ENCODE measurements at places on chromosomes 6 and 20.

DNA sequence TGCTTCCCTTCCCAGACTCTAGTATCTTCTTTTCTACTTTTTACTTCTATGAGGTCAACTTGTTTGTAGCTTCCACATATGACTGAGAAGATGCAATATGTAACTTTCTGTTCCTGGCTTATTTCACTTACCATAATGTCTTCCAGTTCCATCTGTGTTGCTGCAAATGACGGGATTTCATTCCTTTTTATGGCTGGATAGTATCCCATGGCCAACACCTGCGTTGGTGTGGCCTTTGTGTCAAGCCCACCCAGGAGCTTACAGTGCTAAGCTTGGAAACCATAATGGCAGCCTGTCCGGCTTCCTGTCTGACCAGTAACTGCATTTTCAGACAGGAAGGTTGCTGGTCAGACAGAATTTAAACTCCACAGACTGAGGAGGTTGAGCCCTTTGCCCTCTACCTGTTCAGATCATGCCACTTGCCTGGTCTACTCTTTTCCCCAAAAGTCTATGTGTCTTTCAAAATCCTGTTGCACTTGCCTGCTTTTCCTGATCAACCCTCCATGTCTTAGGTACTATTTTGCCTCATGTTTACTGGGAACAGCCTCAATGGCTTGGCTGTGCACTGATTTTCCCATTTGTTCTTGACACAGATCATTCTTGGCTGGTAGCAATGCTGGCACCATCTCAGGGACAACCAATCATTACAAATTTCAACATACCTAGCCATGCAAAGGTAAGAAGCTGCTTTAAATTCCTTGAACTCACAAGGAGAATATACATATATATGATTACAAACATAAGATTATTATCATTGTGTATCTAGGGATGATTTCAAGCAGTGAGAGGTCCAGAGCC, 114.3 kb upstream of the PLEKHG1 start:
- no peaks in the 10 kb centered on the region for H3K27me3 ChIP-seq
- H3K4me3 ChIP-seq, result no peak overlapping the region
- H3K36me3 ChIP-seq, result no peaks in the 10 kb centered on the region

- H3K27ac ChIP-seq, result no peak overlapping the region
- peaks cover 6% of the 10 kb centered on the region for H3K4me1 ChIP-seq
- no peaks in the 10 kb centered on the region for H3K36me3 ChIP-seq
- H3K4me3 ChIP-seq, result no peak overlapping the region
Observed at GRCh38 chr20:57928181-57928967, 218.6 kb upstream of the PMEPA1 start.

- H3K4me1 ChIP-seq, result no peaks in the 10 kb centered on the region
- H3K27me3 ChIP-seq, result no peaks in the 10 kb centered on the region
- no peak overlapping the region for H3K4me3 ChIP-seq
- no peak overlapping the region for H3K27ac ChIP-seq
- peak; percentile 64 for DNase-seq
Observed at GRCh38 chr6:116287689-116288282, 8.1 kb upstream of the TSPYL1 start.

DNA sequence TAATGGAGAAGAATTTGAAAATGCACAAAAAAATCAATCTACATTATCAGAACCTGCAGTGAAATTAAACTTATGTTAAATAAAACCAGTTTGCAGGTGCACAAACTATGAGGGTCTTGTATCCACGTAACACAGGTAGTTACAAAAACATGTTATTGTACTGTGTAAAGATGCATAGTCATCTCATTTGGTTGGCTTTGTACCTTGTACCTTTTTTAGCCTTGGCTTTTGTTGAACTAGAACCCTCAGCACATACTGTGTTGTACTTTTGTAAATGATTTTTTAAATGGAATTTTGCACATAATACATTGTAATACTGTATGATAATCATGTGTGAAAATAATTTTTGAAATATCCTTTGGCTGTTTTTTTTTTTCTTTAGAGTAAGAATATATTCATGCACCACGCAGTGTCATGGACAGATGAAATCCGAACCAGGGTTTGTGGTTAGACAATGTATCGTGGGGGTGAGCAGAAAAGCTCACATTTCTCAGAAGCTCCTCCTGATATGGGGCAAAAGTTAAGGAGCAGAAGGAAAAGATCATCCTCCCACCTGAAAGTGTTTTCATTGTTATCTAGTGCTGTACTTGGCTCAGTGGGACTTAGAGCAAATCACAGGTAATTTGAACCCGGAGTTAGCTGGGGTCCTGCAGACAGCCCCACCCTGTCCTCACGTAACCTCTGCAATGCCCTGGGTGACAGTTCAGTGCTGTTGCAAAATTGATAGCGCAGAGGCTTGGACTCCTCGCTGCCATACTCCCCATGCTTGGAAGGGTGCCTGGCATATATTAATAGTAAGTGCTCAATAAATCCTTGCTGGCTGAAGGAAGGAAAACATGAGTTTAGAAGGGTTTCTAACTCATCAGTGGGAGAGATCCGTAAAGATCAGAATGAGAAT, 14.8 kb upstream of the NAA20 start:
- H3K36me3 ChIP-seq, result peaks cover 49% of the 10 kb centered on the region
- peak; percentile 46 for DNase-seq
- no peak overlapping the region for H3K27ac ChIP-seq
- H3K4me3 ChIP-seq, result no peak overlapping the region
- H3K4me1 ChIP-seq, result peaks cover 14% of the 10 kb centered on the region
- H3K27me3 ChIP-seq, result no peaks in the 10 kb centered on the region

GRCh38 chr20:43799150-43799711, 72.4 kb upstream of the GTSF1L start:
- DNase-seq, result peak; percentile 26
- no peak overlapping the region for H3K4me3 ChIP-seq
- H3K27ac ChIP-seq, result no peak overlapping the region
- no peaks in the 10 kb centered on the region for H3K4me1 ChIP-seq
- no peaks in the 10 kb centered on the region for H3K27me3 ChIP-seq
- H3K36me3 ChIP-seq, result no peaks in the 10 kb centered on the region

DNA sequence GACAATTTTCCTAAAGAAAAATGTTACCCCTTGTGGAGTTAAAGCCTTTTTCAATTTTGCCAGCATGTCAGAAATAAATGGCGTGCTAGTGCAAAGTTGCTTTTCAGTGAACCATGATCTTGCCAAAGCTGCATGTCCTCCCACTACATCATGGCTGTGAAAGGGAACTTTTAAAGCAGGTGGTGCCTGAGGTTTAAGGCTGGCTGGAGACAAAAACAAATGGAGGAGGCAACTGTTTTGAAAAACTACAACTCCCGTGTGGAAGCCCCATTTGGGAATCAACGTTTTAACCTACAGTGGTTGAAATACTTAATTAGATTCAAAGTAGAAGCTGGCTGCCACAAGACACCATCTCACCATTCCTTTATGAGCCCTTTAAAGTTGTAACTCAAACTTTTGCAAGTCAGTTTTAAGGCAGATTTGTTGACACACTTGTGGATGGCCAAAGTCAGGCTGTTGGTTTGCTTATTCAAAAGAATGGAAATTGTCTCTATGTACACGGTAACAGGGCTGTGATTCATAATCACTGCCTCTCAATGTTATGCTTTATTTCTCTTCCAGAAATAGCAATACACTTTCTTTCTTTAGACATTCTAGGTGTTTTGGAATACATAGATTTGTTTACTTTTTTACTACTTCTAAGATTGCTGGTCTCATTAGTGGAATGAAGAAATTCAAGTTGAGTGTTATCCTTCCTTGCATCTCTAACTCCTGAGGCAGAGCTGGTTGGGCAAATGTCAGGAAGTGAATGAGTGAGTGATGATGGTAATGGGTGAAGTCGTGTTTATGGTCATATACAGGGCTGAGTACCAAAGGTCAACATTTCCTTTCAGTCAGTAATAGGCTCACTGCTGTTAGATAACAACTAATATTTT, 196.4 kb upstream of the GMDS start:
- peaks cover 16% of the 10 kb centered on the region for H3K4me1 ChIP-seq
- peak; percentile 71 for DNase-seq
- H3K4me3 ChIP-seq, result no peak overlapping the region
- H3K27me3 ChIP-seq, result no peaks in the 10 kb centered on the region
- peak overlapping the region; percentile 57 for H3K27ac ChIP-seq

- no peak overlapping the region for H3K4me3 ChIP-seq
- no peaks in the 10 kb centered on the region for H3K4me1 ChIP-seq
- no peak overlapping the region for H3K27ac ChIP-seq
Observed at GRCh38 chr6:674406-674805, 17.5 kb upstream of the HUS1B start.

DNA sequence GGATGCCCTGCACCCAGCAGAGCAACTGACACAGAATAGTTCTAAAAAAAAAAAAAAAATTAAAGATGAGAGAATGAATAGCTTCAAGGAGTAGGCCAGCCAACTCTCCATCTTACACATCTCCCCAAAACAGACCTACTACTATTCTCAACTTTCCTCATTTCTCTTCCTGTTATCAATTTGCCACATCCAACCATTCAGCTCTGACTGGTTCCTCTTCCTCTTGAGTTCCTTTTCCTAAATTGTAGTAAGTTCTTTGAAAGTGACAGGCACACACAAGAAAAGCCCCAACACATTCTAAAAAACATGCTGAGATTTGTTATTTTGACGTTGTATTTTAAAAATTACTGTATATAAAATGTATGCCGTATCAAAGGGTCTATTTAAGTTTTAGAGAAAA, 117.2 kb downstream of the PDSS2 start:
- H3K27me3 ChIP-seq, result no peaks in the 10 kb centered on the region
- H3K4me1 ChIP-seq, result no peaks in the 10 kb centered on the region
- no peak overlapping the region for H3K27ac ChIP-seq
- H3K36me3 ChIP-seq, result no peaks in the 10 kb centered on the region
- DNase-seq, result no peak
- H3K4me3 ChIP-seq, result no peak overlapping the region

- no peaks in the 10 kb centered on the region for H3K36me3 ChIP-seq
- H3K4me3 ChIP-seq, result no peak overlapping the region
- H3K27ac ChIP-seq, result no peak overlapping the region
- no peak for DNase-seq
Observed at GRCh38 chr6:143700684-143701348, 23.1 kb downstream of the PHACTR2 start.

DNA sequence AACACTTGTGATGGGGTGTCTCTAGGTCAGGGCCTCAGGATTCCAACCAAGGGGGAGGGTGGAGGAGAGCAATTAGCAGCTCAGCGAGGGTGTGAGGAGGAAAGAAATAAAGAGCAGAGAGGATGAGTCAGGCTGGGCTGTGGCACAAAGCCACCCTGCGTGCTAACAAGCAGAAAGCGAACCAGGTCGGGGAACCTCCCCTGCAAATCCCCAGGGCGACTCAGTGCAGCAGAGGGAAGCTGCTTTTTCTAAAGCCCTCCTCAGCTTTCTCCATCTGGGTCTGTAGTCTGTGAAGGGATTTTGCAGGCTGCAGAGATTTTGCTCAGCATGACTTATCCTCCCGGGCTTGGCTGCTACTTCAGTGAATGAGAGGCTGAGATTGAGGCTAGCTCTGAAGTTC, 6.6 kb upstream of the SPO11 start:
- peaks cover 15% of the 10 kb centered on the region for H3K4me1 ChIP-seq
- DNase-seq, result peak; percentile 37
- no peaks in the 10 kb centered on the region for H3K36me3 ChIP-seq
- no peak overlapping the region for H3K27ac ChIP-seq

- peaks cover 13% of the 10 kb centered on the region for H3K4me1 ChIP-seq
- DNase-seq, result no peak
- no peak overlapping the region for H3K4me3 ChIP-seq
- no peak overlapping the region for H3K27ac ChIP-seq
Observed at GRCh38 chr20:49818816-49819215, 6.2 kb downstream of the SLC9A8 start.

DNA sequence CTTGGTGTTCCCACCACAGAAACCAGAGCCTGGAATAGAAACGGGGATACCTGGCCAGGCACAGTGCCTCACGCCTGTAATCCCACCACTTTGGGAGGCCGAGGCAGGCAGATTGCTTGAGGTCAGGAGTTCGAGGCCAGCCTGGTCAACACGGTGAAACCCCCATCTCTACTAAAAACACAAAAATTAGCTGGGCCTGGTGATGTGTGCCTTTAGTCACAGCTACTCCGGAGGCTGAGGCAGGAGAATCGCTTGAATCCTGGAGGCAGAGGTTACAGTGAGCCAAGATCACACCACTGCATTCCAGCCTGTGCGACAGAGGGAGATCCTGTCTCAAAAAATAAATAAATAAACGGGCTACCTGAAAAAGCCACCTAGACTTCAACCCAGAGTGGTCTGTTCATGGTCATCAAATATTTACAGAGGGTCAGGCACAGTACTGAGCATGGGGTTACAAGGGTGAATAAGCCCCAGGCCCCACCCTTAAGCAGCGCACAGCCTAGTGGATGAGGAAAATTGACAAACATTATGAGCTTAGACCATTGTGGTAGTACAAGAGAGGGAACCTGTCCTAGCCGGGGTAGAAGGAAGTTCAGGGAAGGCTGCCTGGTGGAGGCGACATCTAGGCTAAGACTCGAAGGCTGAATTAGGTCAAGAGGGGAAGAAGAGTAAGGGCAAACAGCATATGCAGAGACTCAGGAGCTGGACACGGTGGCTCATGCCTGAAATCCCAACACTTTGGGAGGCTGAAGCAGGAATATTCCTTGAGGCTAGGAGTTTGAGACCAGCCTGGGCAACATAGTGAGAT, 7.2 kb upstream of the PCIF1 start:
- H3K4me1 ChIP-seq, result no peaks in the 10 kb centered on the region
- no peaks in the 10 kb centered on the region for H3K27me3 ChIP-seq
- no peak for DNase-seq
- H3K36me3 ChIP-seq, result no peaks in the 10 kb centered on the region

- peaks cover 11% of the 10 kb centered on the region for H3K27me3 ChIP-seq
- no peaks in the 10 kb centered on the region for H3K4me1 ChIP-seq
- no peak overlapping the region for H3K27ac ChIP-seq
- DNase-seq, result no peak
- H3K4me3 ChIP-seq, result no peak overlapping the region
Observed at GRCh38 chr6:168826078-168826390, 385.1 kb downstream of the SMOC2 start.

DNA sequence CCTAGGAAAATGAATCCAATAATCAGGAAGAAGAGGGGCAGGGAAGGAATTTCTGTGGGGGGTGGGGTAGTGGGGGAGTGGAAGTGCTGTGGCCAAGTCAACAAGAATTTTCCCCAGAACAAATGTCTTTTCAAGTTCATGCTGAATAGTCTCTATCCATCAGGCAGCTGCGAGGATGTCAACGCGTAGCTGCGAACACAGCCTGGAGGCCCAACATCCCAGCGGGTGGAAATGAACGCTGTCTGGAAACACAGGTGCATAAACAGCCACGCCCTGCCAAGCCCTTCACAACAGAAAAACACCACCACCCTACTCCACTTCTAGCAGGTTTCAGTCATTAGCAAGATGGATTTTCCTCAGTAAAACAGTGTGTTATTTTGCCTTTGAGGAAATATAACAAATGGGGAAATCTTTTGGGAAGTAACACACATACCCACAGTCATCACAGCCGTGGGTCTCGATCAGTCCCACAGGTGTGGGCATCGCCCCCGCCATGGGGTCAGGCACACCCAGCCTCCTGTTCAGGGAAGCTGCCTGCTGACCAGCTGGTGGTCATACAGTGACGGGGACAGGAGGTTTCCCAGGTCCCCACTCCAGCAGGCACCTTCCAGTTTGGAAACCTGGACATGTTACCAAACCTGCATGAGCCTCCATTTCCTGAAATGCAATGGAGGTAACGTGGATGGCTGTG, 112.1 kb upstream of the THBS2 start:
- H3K36me3 ChIP-seq, result no peaks in the 10 kb centered on the region
- H3K4me1 ChIP-seq, result no peaks in the 10 kb centered on the region
- H3K4me3 ChIP-seq, result no peak overlapping the region
- no peak for DNase-seq
- no peak overlapping the region for H3K27ac ChIP-seq
- H3K27me3 ChIP-seq, result no peaks in the 10 kb centered on the region

GRCh38 chr6:157271911-157272310, 51.4 kb downstream of the TMEM242 start:
- no peak for DNase-seq
- no peak overlapping the region for H3K27ac ChIP-seq
- peaks cover 3% of the 10 kb centered on the region for H3K4me1 ChIP-seq
